ENCODE measurements at places on chromosomes 7 and 10.

- DNase-seq = no peak
Observed at GRCh38 chr10:60186315-60187071, 203.2 kb downstream of the ANK3 start.

DNA sequence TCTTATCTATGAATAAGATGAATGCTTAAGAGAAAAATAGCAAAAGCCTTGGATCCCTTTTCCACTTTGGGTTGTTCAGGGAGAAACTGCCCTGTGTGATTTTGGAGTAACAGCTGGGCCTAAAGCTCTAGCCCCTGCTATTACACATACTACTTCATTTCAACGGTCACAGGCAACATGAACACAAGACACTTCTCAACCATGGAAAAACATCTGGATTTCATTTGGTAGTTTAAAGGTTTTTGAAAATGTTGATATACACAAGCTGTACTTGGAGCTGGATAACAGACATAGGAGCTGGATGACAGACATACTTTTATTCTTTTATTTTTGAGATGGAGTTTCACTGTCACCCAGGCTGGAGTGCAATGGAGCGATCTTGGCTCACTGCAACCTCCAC, 2.7 kb upstream of the CHUK start:
- no peak for DNase-seq

DNA sequence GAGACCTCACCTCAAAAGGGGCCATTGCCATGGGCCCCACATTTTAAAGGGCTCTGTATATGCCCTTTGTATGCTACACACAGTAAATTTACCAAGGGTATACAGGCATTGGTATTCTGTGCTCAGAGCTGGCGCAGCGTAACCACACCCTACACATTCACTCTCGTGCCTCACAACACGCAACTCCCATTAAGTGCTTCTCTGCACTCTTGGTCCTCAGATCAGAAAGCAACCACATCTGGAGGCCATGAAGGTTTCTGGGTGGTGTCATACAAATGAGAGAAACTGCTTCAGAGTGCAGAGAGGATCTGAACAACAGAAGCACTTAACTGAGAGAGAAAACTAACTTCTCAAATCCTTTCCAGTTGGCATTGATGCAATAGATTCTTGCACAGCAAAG, 9.4 kb upstream of the CACUL1 start:
- no peak for DNase-seq

DNA sequence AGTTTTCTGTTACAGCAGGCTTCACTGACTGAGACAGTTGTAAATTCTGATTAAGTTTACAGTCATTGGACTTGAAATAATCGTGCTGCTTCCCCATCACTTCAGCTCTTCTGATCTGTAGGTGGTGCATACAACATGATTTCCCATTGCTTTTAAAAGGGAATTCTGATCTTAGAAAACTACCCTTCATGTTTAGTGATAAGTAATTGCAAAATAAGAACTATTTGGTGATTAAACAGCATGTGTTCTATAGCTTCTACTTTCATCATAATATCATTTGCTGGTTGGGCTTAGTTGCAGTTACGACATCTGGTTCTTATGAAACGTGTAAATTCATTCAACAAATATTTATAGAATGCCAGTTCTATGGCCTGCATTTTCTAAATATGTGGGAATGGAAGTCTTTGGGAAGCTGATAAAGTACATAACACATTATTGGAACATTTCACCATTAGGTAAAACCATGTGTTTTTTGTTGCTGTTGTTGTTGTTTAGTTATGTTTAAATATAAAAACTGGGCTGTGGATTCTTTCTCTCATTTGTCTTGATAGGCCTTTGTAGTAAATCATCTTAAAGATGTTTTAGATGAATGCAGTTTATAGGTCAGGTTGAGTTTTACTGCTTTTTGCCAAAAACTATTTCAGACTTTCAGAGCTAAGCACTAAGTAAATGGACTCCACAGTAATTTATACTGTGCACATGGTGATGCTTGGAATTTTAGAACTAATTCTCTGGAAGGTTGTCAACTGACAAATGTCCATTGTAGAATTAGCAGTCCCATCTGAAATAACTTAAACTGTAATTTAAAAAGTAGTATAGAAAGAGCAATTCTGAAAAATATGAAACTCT, 13.1 kb downstream of the GNAI1 start:
- no peak for DNase-seq

GRCh38 chr7:47973739-47974138, 5.7 kb downstream of the HUS1 start:
- no peak for DNase-seq

DNA sequence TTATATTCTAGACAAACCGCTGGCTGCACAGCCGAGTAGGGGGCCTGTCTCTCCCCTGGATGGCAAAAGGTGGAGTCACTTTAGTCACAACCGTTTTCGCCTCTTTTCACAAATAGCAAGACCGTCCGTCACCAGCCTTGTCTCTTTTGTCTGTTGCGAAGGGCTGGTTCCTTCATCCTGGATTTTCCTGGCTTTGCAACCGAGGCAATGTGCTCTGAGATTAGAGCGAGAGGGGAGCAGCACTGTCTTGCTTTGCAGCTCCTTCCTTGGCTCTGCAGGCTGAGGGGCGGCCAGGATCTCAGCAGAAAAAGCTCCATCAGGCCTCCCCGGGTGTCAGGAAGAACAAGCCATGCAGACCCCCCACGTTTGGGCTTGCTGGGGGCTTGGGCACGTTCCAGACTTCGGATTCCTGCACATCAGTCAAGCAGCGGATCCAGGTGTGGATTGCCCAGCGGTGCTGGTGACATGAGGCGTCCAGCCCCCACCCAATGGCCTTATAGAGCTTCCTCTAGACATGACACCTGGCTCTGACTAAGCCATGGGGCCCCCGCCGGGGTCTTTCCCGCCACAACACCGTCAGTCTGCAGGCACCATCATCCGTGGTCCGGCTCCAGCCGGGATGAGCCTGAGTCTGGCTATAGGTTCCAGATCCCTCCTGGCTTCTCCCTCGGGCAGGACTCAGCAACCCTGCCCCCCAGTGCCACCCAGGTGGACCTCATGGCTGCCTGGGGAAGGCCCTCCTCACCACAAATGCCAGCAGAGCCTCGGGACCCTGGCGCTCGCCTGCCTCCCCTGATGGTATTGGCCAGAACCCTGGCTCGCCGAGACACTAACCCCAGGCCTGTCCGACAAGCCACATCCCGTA, 467.6 kb upstream of the FOXK1 start:
- no peak for DNase-seq

DNA sequence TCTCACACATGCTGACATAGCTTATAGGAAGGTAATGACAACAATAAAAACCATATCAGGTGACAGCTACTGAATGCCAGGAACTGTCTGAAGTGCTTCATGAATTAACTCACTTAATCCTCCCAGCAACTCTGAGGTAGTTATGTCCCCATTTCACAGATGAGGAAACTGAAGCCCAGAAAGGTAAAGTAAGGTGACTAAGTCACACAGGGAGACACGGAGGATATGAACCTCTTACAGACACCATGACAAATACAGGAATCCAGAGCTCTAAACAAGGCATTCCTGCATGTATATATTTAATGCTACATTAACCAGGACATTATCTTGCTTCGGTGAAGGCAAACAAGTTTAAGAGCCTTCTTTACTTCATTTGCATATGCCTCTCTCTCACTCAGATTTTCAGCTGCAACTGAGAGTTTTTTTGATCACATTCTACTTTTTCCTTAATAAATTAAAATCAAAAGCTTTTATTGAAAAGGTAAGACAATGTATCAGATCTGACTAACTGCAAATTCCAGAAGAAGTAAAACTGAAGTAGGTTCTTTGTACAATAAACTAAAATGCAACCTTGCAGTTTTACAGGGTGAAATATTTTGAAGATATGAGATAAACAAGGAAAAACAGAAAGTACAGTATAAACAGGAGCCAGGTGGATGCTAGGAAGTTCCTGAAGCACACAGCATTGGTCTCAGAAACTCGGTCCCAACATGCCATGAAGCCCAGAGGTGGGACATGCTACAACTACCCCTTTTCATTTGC, 79.5 kb downstream of the SGMS1 start:
- no peak for DNase-seq

DNA sequence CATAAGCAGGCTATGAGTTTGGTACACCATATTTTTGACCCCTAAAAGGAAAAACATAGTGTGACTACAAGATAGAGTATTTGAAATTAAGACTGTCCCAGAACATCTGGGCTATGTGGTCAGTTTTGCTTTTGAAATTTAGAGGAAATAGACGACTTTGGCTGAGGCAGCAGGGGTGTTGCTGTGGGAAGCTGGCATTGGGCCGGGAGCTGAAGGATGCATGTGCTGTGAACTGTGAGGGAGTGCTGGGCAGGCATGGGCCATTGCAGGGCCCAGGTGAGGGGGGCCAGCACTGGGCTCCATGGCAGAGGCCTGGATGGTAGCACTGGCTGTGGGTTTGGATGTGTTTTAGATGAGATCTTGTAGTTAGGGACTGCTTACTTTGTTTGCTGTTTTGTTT, 168.3 kb downstream of the BMPER start:
- DNase-seq = no peak

All from effector memory CD4-positive, alpha-beta T cell (primary cell).